Activated naive CD8-positive, alpha-beta T cell treated with anti-CD3 and anti-CD28 coated beads for 36 hours (primary cell): ENCODE measurements at places on chromosomes 13 and 19.
A peak's percentile ranks its signal among the peaks of the same experiment; 100 is the strongest.

DNA sequence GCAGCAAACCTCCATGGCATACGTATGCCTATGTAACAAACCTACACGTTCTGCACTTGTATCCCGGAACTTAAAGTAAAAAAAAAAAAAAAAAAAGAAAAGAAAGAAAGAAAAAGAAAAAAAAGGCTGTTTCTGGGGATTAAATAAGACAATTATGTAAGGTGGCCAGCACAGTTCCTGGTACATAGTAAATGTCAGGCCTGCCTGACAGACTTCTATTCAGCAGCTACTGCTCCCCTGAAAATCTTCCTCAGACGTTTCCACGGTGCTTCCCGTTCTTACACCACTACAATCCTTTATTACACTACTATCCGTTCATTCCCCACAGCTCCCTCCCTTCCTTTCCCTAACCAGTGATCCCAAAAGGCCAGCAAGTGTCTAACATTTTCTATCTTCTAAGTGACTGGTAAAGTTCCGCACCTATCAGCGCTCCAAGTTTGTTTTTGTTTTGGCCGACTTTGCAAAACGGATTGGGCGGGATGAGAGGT, 636 bp upstream of the RB1 start:
- DNase-seq = no peak

DNA sequence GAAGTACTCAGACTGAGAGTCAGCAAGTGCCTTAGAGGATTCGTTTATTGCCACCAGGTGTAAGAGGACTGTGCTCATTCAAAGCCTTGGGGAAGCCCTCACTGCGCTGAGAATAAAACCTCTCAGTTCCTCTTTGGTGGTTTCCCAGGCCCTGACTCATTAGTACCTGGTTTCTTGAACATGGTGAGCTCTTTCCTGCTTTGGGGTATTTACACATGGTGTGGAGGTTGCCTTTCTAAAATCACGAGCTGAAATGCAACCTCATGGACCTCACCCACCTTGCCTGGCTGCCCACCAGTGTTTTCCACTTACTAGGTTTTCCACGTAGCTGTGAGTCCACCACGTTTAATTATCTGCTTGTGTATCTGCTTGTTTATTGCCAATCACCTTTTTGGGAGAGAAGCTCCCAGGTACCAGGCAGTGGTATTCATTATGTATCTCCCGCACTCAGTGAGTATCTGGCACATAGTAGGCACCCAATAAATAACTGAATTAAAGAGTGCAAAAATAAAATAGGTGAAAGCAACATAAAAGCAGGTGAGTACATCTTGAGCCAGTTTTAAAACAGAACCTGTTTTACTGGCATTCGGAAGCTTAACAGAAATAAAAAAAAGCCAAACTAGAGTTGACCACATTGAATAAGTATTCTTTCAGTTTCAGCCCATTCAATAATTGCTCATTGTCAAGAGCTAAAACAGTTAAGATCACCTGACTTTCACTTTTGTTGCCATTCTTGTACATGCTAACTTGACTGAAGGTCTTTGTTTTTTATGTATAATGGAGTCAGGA, 533.0 kb downstream of the MYO16 start:
- DNase-seq = peak; percentile 49

GRCh38 chr19:45887200-45887710, 1.3 kb upstream of the IRF2BP1 start:
- DNase-seq = no peak

DNA sequence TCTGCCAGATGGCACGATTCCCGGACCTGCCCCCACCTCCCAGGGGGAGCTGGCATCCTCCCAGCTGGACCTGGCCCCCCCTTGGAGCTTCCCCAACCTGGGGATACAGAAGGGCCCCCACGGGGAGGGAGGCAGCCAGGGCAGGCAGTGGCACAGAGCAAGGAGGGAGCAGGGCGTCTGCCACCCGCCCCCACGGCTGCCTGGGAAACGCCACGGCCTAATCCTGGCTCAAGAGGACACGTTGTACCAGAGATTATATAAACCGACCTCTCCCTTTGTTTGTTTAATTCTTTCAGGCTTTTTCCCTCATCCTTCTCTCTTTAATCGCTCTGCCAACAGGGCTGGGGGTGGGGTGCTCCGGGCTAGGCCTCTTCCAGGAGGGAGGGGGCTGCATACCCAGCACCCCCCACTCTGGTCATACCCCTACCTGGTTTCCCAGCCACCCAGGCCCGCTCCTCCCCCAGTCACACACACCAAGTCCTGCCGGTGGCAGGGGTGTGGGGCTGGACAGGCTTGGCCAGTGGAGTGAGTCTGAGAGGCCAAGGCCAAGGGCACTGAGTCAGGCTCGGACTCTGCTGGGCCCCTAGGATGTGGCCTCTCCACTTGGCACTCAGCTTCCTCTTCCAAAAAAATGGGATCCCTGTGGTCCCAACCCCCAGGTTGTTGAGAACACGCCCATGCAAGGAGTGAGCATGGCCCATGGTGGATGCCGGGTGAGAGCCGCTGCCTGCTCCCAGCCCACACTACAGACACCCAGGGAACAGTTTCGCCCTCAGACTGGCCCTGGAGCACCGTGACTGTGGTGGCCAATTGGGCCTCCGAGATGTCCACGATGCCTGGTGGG, 29.5 kb upstream of the NFIC start:
- DNase-seq = no peak
